ENCODE measurements at places on chromosomes 11 and 22.

DNA sequence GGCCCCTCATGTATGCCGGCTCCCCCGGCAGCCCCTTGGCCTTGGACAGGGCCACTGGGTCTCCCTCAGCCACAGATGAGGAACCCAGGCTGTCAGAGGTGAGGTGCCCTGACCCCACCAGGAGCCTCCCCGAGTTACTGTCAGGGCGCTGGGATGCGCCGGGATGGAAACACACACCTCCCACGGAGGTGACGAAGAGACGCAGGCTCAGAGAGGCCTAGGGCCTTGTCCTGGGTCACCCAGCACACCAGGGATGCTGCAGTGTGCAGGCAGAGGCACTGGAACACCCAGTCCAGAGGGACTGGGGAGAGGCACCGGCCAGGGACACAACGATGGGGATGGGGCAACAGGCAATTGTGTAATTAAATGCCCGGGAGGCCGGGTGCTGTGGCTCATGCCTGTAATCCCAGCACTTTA lies 81.2 kb upstream of the PRR5 start:
- DNase-seq, result no peak

GRCh38 chr11:57391539-57391938 lies 1.1 kb upstream of the PRG2 start:
- no peak for DNase-seq

DNA sequence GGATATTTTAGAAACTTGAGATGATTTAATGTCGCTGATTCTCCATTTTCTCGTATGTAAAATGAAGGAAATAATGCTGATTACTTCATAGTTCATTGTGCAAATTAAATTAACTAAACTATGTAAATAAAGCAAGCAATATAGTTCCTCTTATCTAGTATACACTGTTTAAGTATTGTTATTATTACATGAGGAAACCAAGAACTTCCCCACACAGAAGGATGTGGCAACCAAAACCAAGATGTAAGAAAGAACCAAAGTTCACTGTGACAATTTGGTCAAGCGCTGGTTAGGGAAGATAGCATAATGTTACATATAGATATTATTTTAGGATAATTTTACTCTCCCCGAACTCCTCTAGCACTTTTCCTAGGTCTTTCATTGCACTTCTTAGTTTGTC lies 103.2 kb downstream of the XKR3 start:
- no peak for DNase-seq

DNA sequence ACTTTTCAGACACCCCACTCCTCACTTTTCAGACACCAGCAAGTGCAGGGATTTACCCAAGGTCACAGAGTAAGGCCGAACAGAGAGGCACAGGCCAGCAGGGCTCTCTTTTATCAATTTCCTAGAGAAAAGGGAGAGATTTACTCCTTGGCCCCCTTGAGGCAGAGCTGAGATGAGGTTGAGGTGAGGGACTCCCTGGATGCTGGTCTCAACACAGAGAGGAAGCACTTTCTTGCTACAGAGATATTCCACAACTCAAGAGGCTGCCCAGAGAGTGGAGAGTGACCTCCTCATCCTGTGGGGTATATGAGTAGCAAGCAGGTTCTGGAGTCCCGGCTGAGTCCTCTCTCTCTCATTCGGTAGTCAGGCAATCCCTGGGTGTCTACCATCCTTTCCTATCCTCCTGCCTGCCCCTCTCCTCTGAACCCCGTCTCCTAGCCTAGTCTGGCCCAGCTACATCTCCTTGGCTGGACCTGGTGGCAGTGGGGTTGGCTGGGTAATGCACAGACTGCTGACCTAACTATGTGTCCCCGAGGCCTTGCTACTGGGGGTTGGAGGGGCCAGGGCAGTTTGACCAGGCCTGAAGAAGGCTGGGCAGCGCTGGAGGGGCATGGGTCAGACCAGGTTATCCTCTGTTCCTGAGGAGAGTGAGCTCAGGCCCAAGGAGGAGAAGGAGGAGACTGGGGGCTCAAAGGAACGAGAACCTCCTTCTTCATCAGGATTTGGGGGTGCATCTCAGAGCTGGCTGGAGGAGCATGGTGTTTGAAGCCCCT lies 1.8 kb upstream of the ARHGEF17 start:
- no peak for DNase-seq

DNA sequence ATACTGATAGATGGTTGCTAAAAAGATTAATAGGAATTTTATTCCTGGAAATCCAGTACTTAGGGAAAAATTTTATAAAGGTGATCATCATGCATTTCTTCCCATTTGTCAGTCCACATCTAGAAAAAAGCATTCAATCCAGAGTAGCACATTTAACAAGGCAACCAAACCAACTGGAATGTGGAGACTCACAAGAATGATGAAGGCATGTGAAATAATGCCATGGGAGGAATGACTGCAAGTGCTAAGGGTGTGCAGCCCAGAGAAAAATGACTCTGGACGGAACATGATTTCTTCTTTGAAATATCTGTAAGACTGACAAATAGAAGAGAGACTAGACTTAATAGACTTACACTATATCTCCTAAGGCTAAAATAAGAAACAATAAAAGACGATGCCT lies 33.8 kb downstream of the BLID start:
- DNase-seq, result no peak

GRCh38 chr11:76542436-76542835 lies 97.6 kb downstream of the EMSY start:
- no peak for DNase-seq

GRCh38 chr11:20278727-20279126 lies 84.8 kb upstream of the HTATIP2 start:
- no peak for DNase-seq

- DNase-seq, result no peak
Measured at GRCh38 chr11:18785411-18785810, 6.2 kb downstream of the PTPN5 start.

GRCh38 chr11:17351172-17351509 lies 459 bp upstream of the NCR3LG1 start:
- no peak for DNase-seq

DNA sequence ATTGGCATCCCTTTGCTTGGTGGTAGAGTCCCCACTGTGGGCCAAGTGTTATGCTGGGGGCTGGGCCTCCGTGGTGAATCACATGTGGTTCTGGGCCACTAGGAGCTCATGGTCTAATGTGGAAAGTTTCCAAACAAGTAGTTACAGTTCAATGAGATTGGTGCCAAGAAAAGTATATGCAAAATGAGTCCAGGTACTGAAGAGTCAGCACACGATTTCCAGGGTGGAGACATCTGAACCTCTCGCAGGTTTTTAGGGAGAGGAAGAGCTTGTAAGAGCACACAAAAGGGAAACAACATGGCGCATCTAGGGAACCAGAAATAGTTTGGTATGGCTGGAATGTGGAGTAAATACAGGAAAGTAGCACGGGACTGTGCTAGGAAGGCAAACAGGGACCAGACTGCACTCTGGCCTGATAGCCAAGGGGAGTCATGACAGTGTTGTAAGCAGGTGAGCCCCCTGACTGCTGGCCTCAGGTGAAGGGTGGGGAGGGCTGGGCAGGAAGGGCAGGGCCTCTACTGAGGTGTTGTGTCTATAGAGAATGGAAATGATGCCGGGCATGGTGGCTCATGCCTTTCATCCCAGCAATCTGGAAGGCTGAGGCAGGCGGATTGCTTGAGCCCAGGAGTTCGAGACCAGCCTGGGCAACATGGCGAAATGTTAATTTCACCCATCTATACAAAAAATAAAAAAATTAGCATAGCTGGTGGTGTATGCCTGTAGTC lies 12.6 kb downstream of the POLR2F start:
- no peak for DNase-seq

GRCh38 chr11:113949891-113950290 lies 25.0 kb upstream of the HTR3A start:
- no peak for DNase-seq

DNA sequence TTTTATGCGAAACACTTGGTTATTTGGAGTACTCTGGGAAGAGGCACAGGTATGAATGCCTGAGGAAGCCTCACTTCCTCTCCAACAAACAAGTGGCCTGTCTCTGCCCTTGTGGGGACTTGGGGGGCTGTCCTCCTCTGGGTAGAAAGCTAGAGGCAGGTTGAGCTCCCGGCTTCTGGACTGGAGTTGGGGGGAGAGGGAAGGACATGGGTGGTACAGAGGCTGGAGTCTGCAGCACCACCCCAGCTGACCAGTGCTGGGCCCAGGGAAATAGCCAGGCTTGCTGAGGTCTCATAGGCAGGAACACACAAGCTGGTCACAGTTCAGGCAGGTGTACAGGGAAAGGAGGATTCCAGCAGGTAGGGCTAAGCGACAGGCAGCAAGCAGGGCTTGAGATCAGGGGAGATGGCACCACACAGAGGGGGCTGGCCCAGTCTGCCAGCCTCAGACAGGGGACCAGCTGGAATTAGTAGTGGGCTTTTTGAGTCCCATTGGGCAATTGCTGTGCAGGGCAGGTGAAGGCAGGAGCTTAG lies 135.3 kb upstream of the TEAD1 start:
- no peak for DNase-seq

GRCh38 chr11:78465169-78465942 lies 47.7 kb upstream of the GAB2 start:
- DNase-seq, result no peak

DNA sequence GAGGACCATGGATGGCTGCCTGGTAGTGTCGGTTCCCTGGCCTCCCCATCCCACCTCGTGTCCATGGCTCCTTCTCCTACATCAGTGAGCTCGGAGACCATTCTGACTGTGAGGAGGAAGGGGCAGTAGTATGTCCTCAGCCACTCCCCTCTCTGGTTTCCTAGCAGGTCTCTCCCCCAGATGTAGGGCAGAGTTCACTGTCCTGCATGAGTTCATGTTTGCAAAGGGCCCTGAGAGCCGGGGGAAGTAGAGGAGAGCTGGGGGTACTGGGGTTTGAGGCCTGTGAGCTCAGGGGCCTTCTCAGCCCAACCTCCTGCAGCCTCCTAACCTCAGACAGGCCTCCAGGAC lies 18.4 kb upstream of the ST3GAL4 start:
- DNase-seq, result no peak

- DNase-seq, result no peak
Measured at GRCh38 chr11:113404859-113405430, 17.4 kb downstream of the ANKK1 start.

GRCh38 chr22:17272511-17272991 lies 53.3 kb upstream of the ADA2 start:
- DNase-seq, result no peak

DNA sequence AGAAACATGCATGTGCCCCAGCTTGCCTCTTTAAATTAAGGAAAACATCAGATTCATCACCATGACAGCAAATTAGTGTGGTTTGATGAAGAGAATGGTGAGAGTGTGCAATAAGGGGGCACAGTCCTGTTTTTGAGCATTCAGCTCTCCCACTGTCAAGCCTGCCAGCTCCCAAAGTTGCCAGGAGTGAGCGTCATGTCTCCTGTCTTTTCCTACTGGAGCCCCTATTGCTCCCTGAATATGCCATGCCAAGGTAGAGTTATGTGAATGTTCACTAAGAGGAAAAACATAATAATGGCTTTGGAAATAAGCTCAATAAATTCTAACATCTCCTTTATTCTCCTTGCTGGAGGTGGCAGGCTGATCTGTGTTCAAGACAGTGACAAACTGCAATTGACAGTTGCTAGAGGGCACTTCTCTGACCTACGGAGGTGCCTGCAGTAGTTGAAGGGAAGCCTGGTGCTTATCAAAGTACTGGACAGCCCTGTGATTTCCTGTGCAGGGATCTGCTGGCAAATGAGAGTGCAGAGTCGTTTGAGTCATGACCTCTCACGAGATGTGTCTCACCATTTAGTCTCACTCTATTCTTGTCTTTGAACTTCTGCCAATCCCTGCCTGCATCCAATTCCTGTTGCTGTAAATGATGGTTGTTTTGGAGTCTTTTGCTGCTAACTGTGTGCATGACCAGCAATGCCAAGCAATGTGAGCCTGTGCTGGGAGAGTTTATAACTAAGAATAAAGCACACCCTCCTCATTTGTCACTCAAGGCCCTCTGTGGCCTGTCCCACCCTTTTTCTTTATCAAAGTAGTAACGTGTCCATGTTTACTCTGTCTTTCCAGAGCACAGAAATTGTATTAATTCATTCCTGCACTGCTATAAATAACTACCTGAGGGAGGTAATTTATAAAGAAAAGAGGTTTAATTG lies 34.8 kb downstream of the MRGPRX2 start:
- no peak for DNase-seq

DNA sequence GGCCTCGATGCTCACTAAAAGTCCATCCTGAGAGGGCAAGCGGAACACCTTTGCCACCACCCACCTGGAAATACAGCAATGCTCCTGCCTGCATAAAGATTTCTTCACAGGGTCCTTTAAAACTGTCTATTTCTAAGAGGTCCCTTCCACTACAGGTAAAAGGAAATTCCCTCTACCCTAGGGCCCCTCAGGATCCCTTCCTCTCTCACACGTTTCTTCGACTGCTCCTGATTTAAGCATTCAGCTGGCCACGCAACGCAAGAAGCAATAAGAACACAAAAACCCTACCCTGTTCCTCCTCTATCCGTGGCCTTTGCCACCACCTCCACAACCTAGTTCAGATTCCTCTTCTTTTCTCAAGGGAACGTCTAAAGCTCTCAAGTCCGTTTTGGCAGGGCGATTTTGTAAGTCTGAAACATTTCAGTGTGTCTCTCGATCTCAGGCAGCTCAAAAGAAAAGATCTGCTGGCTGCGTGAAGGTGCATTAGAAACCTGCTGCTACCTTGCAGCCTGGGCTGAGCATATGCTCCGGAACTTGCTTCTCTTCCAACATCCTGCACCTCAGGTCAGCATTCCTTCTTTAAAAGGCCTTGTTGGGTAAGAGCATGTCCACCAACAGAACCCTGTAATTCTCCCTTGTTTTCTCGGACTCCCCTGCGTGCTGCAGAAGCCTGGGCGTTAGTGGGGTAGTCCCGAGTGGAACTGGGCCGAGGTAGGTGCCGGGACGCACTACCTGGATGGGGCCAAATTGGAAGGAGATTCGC lies 1.6 kb downstream of the LGR4 start:
- no peak for DNase-seq

GRCh38 chr11:25242928-25243327 lies 746.1 kb downstream of the LUZP2 start:
- DNase-seq, result no peak

GRCh38 chr11:117022526-117022925 lies 75.7 kb downstream of the SIK3 start:
- DNase-seq, result no peak

- DNase-seq, result no peak
Measured at GRCh38 chr11:2892215-2892966, 6.8 kb upstream of the CDKN1C start.

DNA sequence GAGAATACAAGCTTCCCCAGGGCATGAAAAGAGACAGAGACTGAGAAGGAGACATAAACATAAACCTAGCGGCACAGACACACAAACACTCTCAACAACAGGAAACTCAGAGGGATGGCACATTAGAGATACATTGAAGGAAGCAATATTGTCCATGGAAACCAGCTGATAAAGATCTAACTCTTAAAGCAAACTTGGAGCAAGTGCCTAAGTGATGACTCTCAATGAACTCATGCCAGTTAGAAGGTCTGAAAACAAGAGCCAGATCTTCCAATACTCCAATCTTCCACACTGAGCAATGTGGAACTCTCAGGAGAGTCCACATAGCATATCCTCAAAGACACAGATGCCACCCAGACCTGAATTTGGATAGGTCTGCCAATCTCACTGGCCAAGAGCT lies 168.8 kb upstream of the ISX start:
- no peak for DNase-seq
